ENCODE measurements at places on chromosomes 3 and 15.

GRCh38 chr3:135895106-135895733 lies 70.3 kb upstream of the PPP2R3A start:
- peak; percentile 51 for DNase-seq

- no peak for DNase-seq
These were observed 1325.8 kb upstream of the ALCAM start for GRCh38 chr3:104040896-104041295.

- DNase-seq = no peak
These were observed 27.3 kb upstream of the TRAK1 start for GRCh38 chr3:42063888-42064287.

DNA sequence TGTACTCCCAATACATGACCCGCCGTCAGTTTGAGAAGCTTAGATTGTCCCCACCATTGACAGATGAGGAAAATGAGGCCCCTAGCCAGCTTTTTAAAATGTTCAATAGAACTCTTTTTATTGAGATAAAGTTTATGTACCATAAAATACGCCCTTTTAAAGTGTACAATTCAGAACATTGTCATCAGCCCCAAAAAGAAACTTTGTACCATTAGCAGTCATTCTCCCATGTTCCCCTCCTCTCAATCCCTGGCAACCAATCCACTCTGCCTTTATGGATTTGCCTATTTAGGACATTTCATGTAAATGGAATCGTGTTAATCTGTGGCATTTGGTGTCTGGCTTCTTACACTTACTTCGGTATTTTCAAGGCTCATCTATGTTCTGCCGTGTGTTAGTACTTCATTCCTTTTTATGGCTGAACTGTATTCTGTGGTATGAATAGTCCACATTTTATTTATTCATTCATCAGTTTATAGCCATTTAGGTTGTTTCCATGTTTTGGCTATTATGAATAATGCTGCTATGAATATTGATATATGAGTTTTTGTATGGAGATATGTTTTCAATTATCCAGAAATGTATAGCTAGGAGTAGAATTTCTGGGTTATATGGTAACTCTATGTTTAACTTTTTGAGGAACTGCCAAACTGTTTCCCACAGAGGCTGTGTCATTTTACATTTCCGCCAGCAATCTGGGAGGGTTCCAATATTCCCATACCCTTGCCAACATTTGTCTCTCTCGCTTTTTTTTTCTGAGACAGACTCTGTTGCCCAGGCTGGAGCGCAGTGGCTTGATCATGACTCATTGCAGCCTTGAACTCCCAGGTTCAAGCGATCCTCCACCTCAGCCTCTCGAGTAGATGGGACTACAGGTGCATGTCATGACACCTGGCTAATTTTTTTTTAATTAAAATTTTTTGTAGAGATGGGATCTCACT lies 15.3 kb upstream of the PTPN23 start:
- no peak for DNase-seq

DNA sequence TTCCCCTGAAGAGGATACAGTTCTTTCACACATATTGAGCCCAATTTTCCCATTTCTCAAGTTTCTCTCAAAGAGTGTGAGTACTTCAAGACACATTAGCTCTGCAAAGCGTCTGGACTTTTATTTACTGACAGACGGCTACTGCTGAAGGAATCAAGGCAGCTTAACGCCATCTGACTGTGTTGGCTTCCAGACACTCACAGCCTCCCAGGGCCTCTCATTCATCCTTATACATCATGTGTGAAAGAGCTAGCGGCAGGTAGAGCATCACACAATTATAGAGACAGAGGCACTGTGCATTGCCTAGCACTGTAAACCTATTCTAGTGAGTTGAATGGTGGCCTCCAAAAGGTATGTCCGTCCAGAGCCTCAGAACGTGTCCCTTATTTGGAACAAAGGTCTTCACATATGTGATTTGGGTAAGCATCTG lies 284.1 kb upstream of the STT3B start:
- no peak for DNase-seq

- no peak for DNase-seq
These were observed 6.3 kb downstream of the ST3GAL6 start for GRCh38 chr3:98769448-98769847.

GRCh38 chr15:56148064-56148463 lies 95.6 kb downstream of the RFX7 start:
- DNase-seq = no peak

DNA sequence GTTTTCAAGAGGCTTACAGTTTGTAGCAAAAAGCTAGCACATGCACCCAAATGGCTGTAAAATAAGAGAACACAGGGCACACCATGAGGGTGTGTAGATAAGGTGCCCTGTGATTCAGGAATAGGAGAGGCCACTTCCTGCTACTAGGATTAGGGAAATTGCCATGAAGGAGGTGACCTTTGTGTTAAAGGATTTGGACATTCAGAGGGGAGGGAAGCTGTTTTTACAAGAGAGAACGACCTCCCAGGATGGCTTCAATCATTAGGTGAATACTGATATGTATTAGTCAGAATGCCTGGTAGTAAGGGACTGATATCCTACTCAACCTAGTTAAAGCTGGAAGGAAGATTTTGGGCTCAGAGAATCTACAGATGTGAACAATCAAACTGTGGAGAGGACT lies 35.7 kb upstream of the ABHD17C start:
- no peak for DNase-seq

- DNase-seq = no peak
These were observed 164.6 kb downstream of the SMAD6 start for GRCh38 chr15:66866656-66867055.

GRCh38 chr15:63913786-63914315 lies 80.1 kb upstream of the HERC1 start:
- no peak for DNase-seq

DNA sequence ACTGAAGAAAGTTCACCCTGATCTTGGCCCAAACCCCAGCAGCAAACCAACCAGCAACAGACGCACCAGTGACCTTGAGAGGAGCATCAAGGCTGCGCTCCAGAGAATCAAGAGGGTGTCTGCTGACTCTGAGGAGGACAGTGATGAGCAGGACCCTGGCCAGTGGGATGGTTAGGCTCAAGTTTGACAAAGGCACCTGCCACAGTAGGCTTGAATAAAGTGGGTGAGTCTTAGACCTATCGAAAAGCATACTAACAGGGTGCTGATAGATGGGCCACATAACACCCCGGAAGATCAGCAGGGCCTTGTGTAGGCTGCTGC lies 23.9 kb downstream of the WHAMM start:
- no peak for DNase-seq

DNA sequence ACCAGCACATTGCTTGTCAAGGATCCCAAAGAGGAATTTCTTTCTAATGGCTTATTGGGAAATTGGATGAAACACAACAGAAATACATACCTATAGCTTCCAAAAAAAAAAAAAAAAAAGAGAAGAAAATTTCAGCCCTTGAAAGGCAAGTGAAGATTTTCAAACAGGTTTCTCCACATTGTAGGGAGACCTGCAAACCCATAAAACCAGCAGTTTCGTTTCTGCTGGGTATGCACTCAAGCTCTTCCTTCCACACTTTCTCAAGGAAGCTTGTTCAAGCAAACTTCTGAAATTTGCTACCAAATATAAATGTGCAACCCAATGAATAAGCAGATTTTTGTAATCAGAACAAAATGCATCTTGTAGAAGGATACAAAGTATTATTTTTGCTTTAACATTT lies 15.9 kb upstream of the SH3BP5 start:
- no peak for DNase-seq

DNA sequence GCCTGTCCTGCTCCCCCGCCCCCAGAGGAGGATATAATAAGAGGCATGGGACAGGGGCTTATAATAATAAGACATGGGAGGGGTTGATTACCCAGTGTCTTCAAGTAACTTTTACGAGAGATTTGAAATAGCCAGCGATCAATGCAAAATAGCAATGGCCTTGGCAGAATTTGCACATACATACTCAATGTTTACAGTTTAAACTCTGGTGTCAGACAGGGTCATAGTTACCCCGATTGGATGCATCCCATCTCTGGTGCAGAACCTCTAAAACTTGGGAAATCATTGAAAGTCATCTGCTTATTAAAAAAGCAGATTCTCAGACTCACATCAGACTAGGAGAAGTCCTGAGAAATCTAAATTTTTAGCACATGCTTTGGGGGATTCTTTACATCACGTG lies 61.0 kb downstream of the TRAK1 start:
- no peak for DNase-seq

DNA sequence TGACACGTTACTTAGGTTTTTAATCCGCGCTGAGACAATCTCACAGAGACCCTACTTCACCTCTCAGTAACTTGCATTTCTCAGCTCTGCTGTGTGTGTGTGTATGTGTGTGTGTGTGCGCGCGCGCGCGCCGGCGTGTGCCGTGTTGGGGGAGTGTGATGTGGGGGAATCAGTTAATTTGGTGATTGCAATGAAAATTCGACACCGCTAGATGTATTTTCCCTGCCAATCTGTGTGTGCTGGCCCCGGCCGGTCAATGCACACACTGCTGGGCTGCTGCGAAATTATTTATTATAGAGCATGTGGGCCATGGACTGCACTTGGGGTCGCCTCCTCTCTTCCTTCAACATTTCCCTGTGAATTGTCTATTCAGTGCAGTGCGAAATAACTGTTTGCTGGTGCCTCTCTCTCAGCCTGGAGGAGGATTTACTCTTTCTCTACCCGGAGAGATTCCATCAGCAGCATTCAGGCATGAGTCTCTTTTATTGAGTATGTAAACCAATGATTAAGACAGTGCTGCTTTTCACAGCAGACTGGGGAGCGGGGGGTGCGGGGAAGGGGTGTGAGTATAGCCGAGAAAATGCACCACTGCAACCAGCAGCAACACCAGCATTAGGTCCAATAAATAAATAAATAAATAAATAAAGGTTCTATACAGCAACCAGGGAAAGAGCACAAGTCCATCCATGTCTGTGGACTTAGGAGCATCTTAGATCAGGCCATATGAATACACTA lies 2.9 kb downstream of the CADM2 start:
- peak; percentile 18 for DNase-seq

- DNase-seq = no peak
These were observed 18.1 kb downstream of the FAM81A start for GRCh38 chr15:59456114-59456513.

- DNase-seq = no peak
These were observed 30.7 kb upstream of the CHD2 start for GRCh38 chr15:92869263-92869940.

GRCh38 chr3:47859956-47860605 lies 57.1 kb downstream of the DHX30 start:
- no peak for DNase-seq

GRCh38 chr3:131532645-131533044 lies 29.9 kb upstream of the MRPL3 start:
- no peak for DNase-seq

GRCh38 chr15:98840053-98840452 lies 167.5 kb downstream of the PGPEP1L start:
- DNase-seq = no peak

DNA sequence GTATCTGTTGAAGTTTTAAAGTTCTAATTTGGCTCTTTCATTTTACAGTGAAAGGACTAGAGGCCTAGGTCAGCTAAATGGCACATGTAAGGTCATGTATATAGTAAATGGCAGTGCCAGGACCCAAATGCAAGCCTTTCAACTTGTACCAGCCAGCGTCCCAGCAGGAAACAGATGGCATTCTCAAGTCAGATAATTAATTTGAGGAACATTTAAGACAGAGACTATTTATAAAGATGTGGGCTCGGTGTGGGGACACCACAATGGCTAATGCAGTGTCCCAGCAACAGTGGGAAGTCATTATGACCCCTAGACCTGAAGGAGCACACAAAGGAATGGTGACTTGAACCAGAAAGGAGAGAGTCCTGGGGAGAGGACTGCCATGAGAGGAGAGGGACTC lies 6.1 kb downstream of the MINDY4B start:
- DNase-seq = no peak

DNA sequence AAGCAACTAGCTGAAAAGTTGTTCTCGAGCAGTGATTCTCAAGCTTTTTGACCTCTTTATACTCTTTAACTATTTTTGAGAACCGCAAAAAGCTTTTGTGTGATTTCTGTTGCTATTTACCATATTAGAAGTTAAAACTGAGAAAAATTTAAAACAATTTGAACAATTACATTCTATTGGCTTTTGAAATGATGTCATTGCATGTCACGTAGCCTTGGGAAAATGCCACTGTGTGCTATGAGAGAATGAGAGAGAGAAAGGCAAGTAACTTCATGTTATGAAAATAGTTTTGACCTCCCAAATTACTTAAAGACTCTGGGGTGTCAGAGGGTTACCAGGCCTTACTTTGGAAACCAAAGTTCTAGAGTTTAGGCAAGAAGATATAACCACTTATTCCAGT lies 8.0 kb downstream of the USP13 start:
- DNase-seq = no peak

- DNase-seq = no peak
These were observed 499.6 kb upstream of the GBE1 start for GRCh38 chr3:82261013-82261412.

DNA sequence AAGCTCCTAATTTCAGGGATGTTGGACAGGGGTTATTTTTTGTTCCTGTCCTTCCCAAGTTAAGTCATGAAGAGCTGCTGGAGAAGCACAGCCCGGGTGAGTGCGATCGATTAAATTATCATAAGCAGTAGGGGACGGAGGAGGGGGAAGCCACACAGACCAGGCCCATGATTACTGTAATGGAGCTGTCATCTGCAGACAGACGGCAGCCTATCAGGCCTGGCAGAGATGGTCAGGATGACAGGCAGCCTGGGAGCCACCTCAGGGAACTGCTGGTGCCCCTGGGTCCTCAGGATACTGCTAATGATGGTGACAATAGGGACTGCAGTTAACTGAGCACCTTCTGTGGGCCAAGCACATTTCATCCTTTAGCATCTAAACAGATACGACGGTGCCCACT lies 147.7 kb downstream of the RAB11A start:
- no peak for DNase-seq

- DNase-seq = no peak
These were observed 12.6 kb upstream of the IGF2BP2 start for GRCh38 chr3:185837414-185837813.

DNA sequence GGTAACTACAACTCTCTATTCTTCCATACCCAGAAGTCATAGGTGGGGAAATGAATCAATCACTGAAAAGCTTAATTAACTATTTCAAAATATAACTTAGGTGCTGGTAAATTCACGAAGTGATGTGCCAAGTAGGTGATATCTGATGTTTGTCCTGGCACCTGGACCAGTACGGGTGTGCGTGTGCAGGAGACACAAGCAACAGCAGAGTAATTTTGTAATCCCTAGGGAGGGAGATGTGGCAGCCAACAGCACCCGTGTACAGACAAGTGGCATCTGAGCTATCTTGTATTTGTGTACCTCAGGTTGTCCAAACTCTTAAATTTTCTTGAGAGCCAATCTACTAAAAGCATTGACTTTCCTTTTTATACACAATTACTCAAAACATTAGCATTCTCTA lies 22.8 kb downstream of the USF3 start:
- no peak for DNase-seq

DNA sequence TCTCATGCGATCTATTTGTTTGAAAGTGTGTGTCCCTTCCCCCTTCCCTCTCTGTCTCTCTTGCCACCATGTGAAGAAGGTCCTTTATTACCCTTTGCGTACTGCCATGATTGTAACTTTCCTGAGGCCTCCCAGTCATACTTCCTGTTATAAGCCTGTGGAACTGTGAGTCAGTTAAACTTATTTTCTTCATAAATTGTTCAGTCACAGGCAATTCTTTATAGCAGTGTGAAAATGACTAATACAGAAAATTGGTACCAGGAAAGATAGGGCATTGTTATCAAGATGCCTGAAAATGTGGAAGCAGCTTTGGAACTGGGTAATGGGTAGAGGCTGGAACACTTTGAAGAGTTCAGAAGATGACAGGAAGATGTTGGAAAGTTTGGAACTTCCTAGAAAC lies 743.7 kb upstream of the NECTIN3 start:
- no peak for DNase-seq

Measured in caudate nucleus (tissue), 63 donors.